AG04449 (cell line): ENCODE measurements at places on chromosomes 4 and X.

DNA sequence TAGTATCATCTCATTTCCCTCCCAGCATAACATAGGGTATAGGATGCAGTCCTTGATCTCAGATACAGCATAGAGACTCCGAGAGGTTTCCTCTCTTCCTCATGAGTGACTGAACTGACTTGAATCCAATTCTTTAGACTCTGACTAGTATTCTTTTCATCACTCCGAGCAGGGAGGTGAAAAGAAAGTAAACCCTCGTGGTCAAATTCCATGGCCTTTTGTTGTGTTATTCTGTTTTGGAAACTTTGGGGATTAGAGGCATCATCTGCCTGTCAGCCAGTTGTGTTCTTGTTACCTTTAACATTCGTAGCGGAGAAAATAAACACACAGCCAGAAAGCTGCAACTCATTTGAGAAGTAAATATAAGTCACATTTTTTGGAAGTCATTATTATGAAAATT lies 206.6 kb downstream of the ARHGAP10 start:
- no peak for DNase-seq

GRCh38 chr4:81746071-81746470 lies 274.4 kb upstream of the RASGEF1B start:
- no peak for DNase-seq

GRCh38 chr4:168800926-168801325 lies 209.1 kb downstream of the CBR4 start:
- no peak for DNase-seq

DNA sequence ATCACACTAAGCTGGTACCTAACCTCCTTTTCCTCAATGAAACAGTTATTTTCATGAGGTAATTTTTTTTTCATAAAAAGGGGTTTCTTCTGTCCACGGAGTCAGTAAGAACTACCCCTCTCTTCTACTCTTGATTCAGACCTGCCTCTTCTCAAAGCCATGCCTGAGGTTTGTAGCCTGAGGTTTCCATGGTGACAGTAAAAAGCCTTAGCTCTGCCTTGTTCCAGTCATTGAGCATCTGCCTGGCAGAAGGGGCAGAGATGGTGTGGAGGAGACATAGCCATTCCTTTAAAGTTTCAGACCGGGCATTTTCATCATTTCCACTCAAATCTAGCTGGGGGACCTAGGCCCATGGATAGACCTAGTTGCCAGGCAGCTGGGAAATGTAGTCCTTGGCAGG lies 135.5 kb downstream of the REPS2 start:
- no peak for DNase-seq

DNA sequence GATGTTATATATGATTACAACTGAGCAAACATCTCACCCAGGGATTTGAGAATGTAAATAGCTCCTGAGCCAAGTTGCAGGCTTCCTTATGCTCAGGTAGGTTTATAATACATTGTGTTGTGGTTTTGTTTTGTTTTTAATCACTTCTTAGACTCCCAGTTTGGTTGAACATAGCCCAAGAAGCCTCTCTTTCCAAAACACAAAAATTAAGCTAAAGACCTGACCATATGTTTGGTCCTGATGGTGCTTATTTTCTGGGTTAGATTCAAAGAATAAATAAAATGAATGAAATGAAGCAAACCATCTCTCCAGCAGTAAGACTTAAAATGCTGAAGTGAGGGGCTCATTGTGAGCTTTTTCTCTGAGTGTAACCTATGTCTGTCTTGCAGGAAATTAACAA lies 93.5 kb downstream of the GRXCR1 start:
- DNase-seq = no peak

DNA sequence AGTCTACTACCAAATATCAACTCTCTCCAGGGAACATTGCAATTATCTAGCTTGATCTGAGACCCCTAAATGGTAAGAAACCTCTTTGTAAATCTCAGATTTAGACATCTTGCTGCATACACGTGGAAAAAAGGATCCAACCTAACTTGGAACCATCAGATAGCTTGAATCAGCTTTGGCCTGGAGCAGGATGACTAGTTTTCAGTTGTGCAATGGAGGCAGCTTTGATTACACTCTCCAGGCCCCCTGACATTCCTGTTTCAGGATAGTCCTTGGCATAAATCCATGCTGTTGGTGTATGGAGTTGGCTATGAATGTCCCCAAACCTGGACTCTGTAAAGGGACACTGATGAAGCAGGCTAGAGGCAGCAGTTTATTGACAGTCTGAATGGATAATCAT lies 1061.9 kb upstream of the TENM3 start:
- DNase-seq = no peak

DNA sequence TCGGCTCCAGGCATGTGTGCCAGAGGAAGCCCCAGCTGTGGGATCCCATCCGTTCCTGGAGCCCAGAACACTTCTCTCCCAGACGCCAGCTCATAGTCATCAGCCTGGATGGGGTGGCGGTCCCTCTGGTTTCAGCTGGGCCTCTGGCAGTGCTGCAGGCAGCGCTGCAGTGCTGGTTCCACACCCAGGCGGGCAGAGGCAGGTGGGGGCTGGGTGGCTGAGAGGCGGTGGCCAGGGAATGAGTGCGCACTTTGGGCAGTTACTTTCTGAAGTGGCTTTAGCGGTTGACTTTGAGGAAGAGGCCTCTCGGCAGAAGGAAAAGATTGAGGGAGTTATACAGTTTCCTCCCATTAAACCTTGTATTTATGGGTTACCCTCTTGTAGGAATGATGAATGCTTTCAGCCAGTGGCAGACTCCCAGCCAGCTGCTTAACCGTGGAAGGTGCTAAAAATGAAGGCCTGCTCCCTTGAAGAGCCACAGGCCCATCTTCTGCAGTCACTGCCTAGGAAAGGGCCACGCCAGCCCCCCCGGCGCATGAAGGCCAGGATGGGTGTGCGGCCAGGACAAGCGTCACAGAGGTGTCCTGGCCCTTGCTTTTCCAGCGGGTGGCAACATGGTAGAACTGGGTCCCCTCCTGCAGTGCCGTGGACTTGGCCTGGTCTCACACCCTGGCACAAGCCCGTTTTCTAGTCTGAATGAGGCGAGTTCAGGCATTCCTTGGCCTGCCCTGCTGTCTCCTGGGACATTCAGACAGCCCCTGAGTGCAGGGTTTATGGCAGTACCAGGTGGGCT lies 9.9 kb downstream of the TADA2B start:
- no peak for DNase-seq

DNA sequence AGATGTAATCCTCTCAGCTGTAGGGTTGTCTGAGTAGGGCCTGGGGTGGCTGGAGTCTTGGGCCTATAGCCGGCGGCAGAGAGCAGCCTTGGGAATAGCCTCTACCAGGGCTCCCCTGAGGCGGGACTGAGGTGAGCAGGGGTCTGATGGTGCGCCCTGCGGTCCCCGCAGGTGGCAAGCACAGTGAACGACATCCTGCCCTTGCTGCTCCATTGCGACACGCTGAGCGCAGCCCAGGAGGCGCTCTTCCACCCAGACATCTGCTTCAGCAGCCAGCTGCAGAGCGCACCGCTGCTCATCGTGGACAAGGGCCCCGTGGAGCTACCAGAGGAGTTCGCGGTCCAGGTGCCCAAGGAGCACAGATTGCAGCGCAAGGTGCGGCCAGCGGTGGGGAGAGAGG lies 317.0 kb downstream of the ADGRL3 start:
- DNase-seq = no peak

- DNase-seq = peak; percentile 24
Observed at GRCh38 chr4:25879991-25880651, 17.3 kb upstream of the SEL1L3 start.

- DNase-seq = no peak
Observed at GRCh38 chr4:683247-683897, 5.6 kb downstream of the SLC49A3 start.

- DNase-seq = no peak
Observed at GRCh38 chr4:7255488-7255881, 63.1 kb downstream of the SORCS2 start.

GRCh38 chrX:130669233-130669632 lies 233.8 kb downstream of the ENOX2 start:
- DNase-seq = peak; percentile 37

GRCh38 chrX:15349046-15349445 lies 13.7 kb upstream of the PIGA start:
- DNase-seq = no peak

- DNase-seq = no peak
Observed at GRCh38 chr4:169847171-169847570, 89.4 kb upstream of the HPF1 start.

GRCh38 chrX:23993012-23993633 lies 33.9 kb downstream of the KLHL15 start:
- no peak for DNase-seq

DNA sequence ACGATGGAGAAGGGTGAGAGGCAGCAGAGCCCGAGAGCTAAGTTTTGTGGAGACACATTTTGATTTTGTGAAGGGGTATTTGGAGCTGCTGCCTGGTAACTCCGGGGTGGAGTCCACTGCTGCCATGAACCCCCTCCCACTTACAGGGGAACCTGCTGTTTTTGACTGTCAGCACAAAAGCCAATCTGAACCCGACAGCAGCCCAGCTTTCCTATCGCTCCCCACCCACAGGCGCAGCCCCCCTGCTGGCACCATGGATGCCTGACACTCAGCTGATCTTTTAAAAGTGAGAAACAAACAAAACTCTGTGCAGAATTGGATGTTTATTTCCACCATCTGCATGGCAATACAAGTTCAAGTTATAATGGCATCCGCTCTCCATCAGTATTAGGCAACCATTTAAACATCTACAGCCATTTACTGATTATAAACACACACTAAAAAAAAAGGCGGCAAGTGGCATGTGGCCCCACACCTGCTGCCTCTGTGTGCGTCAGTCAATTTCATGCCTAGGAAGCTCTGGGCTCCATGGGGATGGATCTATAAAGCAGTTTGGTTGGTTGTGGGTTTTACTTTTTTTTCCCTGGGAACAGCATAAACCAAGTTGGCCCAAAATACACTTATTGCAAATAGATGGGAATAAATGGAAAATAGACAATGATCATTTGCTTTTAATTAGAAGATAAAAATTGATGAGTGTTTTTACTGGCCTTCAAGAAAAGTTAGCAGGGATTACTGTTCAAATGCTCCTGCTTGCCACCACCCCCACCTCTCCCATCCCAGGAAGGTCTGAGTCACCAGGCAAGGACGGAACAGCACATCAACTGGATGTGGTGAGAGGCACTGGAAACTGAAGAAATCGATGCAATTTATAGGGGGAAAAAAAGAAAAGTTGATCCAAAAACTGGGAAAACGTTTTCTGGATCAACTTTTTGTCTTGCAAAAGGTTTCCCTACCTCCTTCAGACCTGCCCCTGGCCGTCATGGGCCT lies 46.0 kb downstream of the SEPSECS start:
- DNase-seq = peak; percentile 34

DNA sequence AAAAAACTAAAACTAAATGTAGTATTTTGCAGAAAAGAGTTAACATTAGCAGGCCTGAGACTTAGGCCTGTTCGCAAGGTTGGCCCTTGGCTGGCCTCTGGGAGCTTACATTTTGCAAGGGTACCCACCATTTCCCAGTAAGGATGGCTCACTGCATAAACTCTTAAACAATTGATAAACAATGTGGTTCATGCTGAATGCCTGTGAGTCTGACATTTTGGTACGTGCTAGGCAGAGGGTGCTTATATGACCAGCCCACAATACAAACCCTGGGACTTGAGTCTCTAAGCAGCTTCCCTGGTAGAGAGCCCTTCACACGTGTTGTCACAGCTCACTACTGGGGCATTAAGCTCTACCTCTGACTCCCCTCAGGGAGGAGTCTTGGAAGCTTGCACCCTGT lies 7.4 kb downstream of the PRPS2 start:
- no peak for DNase-seq

GRCh38 chr4:158850800-158851644 lies 82.2 kb downstream of the FNIP2 start:
- DNase-seq = no peak

DNA sequence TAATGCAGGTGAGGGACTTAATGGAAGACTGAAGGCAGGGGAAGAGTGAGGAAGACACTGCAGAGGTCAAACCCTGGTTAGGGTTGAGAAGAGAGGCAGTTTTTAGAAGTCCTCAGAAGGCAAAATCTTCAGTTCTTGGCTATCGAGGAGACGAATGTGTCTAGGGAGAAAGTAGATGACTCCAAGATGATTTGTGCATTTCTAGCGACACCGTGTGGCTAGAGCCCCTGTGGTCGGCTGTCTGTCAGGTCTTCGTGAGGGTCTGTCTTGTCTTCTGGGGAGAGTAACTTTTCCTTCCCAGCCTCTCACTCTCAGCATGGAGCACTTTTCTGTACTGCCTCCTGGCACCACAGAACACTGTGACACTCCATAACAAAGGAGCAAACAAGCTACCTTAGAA lies 458.1 kb downstream of the STIM2 start:
- no peak for DNase-seq
